Activated CD4-positive, CD25-positive, alpha-beta regulatory T cell treated with anti-CD3 and anti-CD28 coated beads, Interleukin-2, amount 50 U/mL, for 24 hours (primary cell): ENCODE measurements at places on chromosomes 16 and 17.

- ATAC-seq, result peak; percentile 9
Observed at GRCh38 chr17:43755389-43755875, 3.2 kb downstream of the SOST start.

- no peak for ATAC-seq
Observed at GRCh38 chr17:82767041-82767754, 15.3 kb downstream of the TBCD start.

- peak; percentile 33 for ATAC-seq
Observed at GRCh38 chr16:75265911-75266701, 14.7 kb upstream of the BCAR1 start.

DNA sequence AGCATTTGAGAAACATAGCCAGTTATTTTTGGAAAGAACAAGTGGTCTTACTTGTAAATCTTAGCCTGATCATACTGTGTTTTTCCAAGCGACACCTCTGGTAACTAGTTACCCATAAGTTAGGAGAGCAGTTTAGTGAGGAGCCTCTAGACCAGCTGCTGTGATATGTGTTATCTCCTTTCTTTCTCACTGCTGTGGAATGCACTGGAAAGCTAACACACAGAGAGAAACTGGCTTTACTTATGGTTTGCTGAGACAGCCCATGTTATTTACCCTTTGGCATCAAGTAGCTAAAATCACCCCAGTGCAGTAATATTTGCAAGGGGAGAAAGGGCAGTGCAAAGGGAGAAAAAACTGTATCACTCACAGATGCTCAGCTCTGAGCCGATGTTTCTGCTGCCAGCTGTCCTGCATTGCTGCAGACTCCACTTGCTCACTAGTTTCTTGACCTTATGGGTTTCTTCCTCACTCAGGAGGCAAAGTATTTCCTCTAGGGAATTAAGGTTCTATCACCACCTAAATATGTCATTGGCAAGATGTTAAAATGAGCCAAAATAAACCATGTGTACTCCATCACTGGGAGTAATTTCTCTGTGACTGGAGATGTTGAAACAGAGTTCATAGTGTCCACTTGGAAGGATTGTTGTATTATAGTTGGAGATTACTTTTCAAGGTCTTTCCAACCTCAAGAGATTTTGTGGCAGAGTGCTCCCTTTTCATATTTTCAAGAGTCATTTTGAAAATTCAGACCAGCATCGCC, 2.3 kb downstream of the RBFOX1 start:
- ATAC-seq, result no peak

DNA sequence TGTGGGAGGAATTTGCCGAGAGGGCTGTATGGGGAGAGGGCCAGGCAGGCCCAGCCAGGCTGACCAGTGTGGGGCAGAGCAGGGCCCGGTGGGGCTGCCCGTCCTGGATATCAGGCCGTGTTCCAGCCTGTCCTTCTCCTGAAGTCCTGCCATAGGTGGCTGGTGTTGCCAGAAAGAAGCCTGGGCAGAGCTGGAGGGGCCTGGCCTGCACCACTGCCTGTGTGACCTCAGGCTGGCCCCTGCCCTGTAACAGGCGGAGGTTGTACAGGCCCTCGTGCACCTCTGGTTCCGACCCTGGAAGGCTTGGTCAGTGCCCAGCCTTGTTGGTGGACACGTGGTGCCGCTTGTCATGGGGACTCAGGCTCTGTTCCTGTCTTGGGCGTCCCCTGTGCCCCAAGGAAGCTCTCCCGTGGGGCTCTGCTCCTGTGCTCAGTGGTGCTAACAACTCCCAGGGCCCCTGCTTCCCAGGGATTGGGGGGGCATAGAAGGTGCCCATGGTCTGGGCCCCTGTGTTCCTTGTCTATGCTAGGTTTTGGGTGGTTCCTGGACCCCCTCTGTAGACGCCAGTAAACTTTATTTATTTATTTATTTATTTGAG, 33.3 kb downstream of the ADCY7 start:
- ATAC-seq, result no peak

- no peak for ATAC-seq
Observed at GRCh38 chr17:48883171-48883570, 9.4 kb upstream of the ATP5MC1 start.

DNA sequence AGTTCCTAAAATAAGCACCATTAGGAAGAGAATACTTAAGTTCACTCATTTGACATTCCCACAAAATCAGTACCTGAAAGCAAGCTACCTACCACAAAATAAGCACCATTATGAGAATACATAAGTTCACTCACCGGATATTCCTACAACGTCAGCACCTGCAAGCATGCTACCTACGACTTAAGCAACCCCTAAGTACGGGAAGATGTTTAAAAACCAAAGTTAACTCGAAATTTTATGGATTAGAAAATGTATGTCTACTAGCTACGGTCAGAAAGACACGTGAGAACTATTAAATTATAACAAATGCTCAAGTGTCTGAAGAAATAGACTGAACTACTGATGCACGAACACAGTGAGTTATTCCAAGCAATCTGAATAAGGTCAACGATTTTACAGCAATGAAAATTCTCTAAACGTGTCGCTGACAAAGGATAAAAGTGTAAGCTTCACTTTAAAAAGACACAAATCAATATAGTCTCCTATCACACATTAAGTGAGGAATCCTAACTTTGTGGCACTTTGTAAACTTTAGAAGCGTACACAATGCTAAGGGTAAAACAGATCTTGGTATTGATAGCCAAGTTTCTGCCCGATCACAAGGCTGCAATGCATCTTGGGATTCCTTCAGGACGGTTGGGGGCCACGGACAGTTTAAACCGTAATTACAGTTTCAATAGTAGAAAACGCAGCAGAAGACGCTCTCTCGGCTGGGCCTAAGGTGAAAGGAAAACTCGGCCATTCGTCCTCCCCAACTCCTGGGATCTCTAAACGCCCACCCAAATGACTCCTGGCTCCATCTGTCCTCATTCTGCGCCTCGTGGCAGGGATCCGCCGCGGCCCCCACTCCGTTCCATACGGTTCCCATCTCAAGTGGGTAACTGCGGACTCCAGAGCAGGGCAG, 1.3 kb downstream of the GSPT1 start:
- ATAC-seq, result no peak

DNA sequence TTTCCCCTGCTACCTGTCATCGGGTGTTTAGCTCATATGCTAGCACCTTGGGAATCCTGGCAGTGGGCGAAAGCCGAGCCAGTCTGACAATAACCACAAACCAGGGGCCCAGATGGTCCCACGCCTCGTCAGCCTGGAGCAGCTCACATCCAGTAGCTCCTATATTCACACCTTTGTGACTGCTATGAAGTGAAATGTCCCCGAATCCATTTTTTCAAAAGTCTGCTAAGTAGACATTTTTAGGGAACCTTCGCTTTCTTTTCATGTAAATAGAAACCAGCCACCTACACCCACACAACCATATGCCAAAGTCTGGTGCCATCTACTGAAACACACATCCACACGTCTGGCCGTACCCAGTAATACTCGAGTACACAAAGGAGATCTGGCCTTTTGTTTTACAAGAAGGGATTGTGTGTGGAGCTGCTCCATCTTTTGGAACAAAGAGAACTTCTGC, 176.8 kb downstream of the SLC39A11 start:
- no peak for ATAC-seq
